GM06990 (cell line): ENCODE measurements at places on chromosomes 7 and 10.

DNA sequence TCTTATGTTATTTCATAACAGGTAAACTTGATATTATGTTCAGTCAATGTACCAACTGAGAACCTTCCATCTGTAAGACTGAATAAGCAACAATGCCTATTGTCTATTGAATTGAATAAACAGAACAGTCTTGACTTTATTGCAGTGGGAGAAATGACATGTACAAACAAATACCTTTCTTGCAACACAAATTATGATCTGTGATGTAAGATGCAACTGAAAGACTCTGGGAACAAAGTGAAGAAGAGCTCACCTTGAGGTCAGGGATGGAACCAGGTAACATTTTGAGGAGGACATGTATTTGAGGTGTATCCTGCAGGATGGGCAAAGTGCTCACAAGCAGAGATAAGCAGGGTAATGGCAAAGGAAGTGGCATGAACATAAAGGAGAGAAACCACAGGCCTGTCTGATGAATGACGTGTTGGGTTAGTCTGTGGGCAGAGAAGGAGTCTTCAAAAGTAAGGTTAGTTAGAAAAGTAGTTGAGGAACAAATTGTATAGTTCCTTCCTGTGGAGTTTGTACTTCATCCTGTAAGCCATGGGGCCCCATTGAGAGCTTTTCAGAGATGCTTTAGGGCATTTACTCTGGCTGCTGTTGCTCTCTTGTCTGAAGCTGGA, 9.5 kb downstream of the PNLIPRP3 start:
- no peak for DNase-seq

DNA sequence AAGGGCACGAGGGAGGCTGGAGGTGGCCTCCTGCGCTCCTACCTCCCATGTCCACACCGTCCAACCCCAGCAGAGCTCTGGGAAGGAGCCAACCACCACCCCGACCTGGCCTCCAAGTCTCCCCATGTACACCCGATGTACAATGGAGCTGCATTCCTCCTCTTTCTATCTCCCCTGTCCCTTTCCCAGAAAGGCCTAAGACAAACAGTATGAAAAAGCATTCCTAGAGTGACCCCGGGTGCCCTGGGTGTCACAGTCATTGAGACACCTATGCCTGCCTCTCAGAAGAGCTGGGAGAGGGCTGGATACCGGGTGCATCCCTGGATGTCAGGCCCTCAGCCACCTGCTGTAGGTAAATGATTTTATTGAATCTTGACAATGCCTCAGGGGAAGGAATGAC, 248.1 kb downstream of the EMX2 start:
- DNase-seq: no peak

DNA sequence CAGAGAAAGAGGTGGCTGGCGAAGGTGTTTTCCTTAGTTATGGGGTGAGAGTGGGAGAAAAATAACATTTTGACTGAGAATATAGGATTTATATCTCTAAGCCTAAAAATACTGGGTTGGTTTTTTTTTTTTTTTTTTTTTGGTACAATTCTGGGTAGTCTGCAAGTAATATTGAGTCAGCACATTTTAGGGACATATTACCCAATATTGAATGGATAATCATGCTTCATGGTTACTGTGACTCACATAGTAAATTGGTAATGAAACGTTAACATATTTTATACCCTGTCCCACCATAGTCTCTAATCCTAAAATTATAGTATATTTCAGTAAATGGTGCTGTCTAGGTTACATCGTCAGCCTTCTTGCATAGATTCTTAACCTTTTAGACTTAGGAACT, 91.4 kb downstream of the TPST1 start:
- no peak for DNase-seq

DNA sequence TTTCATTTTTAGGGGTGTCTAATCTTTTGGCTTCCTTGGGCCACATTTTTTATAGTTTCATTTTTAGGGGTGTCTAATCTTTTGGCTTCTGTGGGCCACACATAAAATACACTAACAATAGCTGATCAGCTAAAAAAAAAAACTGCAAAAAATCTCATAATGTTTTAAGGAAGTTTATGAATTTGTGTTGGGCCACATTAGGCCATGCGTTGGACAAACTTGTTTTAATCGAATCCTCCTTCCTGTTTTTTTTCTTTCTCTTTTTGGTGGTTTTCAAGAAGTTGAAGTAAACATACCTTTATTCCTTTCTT, 37.4 kb downstream of the ZNRF2 start:
- no peak for DNase-seq

DNA sequence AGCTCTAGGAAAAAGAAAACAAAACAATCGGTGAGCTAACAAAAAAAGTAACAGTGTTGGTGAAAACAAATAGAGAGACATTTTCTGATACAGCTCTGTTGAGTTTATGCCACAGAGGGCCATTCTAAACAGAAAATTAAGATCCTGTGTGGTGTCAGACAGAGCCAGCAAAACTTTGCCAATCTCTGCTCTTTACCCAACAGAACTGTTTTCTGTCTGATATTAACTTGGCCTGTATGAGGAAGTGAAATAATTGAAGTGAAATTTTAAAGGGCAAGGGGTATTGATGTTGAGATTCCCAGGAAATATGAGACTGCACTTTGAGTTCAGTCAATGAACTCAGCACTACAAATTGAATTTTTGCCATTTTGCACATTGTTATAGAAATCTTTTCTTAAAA, 101.0 kb downstream of the AOAH start:
- DNase-seq: no peak

GRCh38 chr7:36677769-36678437, 46.4 kb downstream of the AOAH start:
- DNase-seq: no peak
